ENCODE measurements at places on chromosomes 3 and 15.

GRCh38 chr3:133983126-133983525, 46.6 kb downstream of the SLCO2A1 start:
- DNase-seq, result no peak

DNA sequence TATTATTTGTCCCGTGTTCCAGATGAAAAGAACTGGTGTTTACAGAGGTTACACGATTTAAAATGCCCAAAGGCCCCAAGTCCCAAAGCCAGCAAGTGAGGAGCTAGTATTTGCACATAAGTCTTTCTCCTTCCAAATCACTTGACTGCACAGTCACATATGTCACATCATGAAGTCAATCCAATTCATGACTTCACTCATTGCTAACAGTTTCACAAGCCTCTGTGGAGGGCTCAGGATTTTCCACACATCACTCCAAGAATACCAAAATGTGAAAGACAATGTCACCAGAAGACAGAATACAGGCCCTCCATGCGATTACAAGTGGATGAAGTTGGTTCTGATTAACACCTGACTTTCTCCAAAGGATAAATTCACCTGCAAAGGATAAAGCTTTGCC, 283.1 kb upstream of the UBE2E2 start:
- no peak for DNase-seq

- DNase-seq, result no peak
These were observed 707.0 kb downstream of the ROBO2 start for GRCh38 chr3:77746892-77747291.

GRCh38 chr3:194322678-194323211, 28.4 kb downstream of the CPN2 start:
- no peak for DNase-seq

DNA sequence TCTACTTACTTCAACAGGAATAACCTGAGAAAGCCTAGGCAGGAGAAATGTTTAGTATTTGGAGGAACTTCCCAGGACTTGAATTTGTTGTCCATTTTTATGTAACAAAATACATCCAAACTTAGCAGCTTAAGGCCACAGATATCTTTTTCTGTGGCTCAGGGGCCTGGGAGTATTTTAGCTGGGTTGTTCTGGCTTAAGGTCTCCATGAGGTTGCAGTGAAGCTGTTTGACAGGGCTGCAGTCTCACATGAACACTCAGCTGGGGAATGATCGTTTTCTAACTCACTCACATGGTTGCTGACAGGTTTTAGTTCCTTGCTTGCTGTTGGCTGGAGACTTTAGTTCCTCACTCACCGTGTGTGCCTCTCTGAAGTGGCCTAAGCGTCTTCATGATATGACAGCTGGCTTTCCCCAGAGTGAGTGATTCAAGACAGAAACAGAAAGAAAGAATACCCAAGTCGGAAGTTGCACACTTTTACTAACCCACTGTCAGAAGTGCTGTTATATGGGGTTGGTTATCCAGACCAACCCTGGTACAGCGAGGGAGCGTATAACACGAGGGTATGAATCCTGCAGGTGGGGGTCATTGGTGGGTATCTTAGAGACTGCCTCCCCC, 229.7 kb upstream of the TBL1XR1 start:
- no peak for DNase-seq

GRCh38 chr3:44960387-44961026, 15.5 kb downstream of the ZDHHC3 start:
- DNase-seq, result no peak

Measured in effector memory CD4-positive, alpha-beta T cell (primary cell).